A172 (cell line): ENCODE measurements at places on chromosomes 3 and 15. TPM values are rescaled to one million over a fixed set of nuclear protein-coding genes. Genes with fewer than 3 reads are reported as not detected.

DNA sequence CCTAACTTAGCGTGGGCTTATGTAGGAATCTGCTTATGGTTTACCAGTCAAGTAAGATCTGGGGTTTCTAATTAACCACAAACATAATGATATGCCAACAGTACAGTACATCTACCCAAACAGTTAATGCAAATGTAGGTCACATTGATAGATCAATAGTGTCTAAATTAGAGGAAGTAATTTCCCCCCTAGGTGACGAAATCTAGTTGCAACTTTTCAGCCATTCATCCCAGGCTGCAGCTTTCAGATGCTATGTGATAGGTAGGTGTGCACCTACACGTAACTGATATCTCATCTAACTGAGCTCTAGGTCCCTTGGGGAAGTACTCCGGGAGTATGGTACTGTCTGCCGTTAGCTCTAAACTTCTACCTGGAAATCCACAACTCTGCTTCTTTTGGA lies 57.2 kb downstream of the CRTC3 start:
- DNase-seq = no peak

DNA sequence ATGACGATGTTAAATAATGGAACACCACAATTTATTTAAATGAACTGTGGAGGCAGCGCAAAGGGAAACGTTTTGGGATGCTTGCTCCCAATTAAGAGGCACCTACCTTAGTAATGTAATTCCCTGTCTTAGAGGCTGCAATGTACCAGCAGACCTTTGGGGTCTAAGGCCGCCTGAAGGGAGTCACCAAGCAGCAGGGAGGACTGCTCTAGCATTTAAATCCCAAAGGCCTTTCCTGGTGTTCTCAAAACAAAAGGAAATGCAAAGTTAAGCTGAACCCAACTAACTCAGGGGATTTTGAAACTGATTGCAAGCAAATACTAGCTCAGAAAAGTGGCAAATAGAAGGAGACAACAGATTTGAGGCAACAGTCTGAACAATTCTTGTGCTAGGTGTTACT lies 510.8 kb downstream of the GABRG3 start:
- DNase-seq = no peak

DNA sequence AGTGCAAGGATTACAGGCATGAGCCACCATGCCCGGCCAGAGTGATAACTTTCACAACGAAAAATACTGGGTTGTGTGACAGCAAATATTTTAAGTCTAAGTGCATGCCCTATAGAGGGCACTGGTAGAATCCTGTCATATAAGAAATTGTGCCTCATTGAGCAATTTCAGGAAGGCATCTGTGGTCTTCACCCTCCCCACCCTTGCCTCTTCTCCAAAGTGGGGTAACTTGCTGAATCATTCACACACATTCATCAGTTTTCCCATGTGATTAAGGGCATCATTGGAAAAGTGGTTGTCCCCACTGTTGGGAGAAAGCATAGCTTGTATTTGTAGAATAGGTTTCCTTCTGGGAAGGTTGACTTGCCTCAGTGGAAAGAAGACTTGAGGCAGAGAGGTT lies 9.2 kb downstream of the MITF start:
- no peak for DNase-seq

The ACTR8 gene
- 20.2 and 24.1 TPM in 2 replicates for total RNA-seq

GRCh38 chr15:67508407-67508806 lies 12.5 kb upstream of the C15orf61 start:
- no peak for DNase-seq

The IGSF11 gene
- not detected in 2 replicates for total RNA-seq

DNA sequence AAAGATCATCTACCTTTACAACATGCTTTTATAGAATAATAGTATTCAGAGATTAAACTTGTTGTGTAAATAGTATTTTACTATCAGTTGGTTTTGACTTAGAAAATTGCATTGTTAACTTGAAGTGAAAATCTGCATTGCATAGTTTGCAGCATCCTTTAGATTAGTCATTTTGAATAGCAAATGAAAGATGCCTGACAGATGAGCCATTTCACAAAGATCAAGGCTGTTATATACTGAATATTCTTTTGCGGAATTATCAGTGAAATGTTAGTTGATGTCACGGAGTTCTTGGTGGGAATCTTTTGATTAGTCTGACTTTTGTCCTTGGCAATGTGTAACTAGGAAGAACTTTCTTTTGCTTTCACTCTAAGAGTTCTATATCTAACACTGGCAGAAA lies 24.5 kb downstream of the RSRC1 start:
- DNase-seq = no peak

- DNase-seq = no peak
Measured at GRCh38 chr3:146831659-146832058, 226.5 kb upstream of the PLSCR5 start.

The PP2D1 gene
- not detected in 2 replicates for total RNA-seq

- DNase-seq = peak; percentile 92
Measured at GRCh38 chr3:129558081-129558771, 15.3 kb downstream of the H1-8 start.

- no peak for DNase-seq
Measured at GRCh38 chr15:38103564-38103963, 149.1 kb upstream of the SPRED1 start.

The PRSS50 gene
- total RNA-seq = not detected in 2 replicates

The PLS1 gene
- total RNA-seq = 6.6 and 7.0 TPM in 2 replicates

- no peak for DNase-seq
Measured at GRCh38 chr3:24067483-24067882, 122.4 kb downstream of the NR1D2 start.

- DNase-seq = no peak
Measured at GRCh38 chr15:38920966-38921365, 356.4 kb upstream of the RASGRP1 start.

DNA sequence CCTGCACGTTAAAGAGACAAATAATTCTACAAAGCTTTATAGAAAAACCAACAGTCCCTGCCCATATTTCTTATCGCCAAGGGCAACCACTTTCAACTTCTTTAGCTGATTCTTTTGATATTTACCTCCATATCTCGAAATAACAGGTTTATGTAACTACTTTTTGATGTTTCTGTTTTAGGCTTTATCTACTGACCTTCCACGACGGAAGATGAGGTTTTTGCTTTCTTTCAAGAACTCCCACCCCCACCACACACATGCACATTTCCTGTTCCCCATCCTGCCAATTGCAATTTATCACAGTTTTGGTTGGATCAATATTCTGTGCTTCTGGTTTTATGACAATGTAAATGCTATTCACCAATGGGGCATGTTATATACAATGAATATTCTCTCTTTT lies 330.4 kb upstream of the ICE2 start:
- DNase-seq = no peak

DNA sequence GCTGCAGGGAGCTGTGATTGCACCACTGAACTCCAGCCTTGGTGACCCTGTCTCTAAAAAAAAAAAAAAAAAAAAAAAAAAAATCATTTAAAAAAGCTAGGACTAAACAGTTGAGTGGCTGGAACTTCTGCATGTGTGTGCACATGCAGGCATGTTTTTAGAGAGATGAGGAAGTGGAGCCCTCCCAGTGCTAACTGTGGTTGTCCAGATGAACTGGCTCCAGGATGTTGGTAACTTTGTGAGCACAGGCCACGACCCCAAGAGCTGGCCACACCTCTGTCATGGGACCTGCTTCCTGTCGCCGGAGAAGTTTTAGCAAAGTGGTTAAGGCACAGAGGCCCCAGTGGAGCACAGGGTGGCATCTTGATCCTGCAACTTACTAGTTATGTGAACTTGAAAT lies 27.0 kb downstream of the CHCHD6 start:
- peak; percentile 5 for DNase-seq

GRCh38 chr15:100256970-100257650 lies 84.7 kb downstream of the ADAMTS17 start:
- DNase-seq = no peak

The TMEM39A gene
- total RNA-seq = 30.4 and 32.6 TPM in 2 replicates

- DNase-seq = peak; percentile 94
Measured at GRCh38 chr15:74209997-74210671, 7.5 kb upstream of the STRA6 start.

- DNase-seq = no peak
Measured at GRCh38 chr3:132504375-132504933, 87.2 kb downstream of the DNAJC13 start.

DNA sequence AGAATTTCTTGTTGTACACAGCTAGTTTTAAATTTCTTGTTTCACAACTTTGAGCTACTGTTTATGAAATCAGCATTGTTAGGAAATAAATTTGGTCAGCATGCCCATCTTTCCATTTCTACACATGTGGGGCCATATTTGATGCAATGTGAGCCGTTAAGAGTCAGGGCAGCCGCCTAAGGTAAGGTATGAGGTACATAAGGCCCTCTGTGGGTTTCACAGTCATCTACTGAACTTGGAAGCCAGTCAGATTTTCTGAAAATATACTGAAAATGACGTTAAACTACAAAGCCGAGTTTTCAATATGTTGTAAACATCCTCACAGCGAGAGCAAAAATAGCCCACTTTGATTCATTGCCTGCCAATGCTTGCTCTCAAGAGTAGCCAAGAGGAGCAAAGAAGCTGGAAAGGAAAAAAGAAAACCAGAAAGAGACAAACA lies 94.7 kb upstream of the PDZRN3 start:
- no peak for DNase-seq

DNA sequence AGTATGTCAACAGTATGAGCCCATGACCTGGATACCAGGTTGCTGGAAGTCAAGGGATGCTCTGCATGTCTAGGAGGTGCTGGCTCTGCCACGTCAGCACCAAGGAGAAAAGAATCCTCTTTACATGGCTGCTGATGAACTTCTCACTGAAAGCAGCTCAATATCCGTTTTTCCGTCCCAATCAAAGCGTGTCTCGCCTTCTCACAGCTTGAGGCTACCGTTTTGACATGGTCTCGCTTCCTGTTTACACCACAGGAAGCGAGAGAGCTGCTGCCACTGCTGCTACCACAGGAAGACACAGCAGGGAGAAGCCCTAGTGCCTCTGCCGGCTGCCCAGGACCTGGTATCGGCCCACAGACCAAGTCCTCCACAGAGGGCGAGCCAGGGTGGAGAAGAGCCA lies 27.3 kb downstream of the STARD5 start:
- DNase-seq = peak; percentile 36

DNA sequence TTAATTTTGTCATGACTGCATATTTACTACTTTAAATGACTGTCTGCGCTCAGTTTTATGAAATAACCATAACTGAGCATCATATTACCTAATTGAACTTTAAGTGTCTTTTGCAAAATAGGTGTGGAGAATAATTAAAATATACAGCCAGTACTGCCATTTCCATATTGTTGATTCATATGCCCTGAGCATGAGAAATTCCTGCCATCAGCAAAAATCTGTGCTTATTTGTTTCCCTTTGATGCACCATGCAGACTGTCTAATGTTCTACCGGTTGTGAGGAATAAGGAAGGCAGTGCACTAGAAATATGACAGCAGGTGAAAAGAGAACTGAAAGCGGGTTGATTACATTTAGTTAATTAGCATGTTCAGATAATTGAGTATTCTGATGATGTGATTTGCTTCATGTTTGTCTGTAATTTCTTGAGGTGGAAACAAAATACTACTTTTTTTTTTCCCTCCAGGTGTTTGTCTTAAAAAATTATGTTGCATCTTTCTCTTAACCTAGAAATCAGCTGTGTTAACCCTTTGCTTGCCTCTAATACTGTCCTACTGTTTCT lies 229.4 kb upstream of the AZI2 start:
- DNase-seq = no peak

DNA sequence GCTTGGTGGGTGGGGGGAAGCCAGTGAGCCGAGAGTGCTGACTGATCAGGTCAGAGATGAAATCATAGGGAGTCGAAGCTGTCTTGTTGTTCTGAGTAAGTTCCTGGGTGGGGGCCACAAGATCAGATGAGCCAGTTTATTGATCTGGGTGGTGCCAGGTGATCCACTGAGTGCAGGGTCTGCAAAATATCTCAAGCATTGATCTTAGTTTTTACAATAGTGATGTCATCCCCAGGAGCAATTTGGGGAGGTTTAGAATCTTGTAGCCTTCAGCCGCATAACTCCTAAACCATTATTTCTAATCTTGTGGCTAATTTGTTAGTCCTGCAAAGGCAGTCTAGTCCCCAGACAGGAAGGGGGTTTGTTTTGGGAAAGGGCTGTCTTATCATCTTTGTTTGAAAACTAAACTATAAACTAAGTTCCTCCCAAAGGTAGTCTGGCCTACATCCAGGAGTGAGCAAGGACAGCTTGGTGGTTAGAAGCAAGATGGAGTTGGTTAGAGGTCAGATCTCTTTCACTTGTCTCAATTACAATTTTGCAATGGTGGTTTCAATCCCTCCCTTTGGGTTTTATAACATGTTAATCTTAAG lies 18.7 kb upstream of the MTMR14 start:
- DNase-seq = no peak

DNA sequence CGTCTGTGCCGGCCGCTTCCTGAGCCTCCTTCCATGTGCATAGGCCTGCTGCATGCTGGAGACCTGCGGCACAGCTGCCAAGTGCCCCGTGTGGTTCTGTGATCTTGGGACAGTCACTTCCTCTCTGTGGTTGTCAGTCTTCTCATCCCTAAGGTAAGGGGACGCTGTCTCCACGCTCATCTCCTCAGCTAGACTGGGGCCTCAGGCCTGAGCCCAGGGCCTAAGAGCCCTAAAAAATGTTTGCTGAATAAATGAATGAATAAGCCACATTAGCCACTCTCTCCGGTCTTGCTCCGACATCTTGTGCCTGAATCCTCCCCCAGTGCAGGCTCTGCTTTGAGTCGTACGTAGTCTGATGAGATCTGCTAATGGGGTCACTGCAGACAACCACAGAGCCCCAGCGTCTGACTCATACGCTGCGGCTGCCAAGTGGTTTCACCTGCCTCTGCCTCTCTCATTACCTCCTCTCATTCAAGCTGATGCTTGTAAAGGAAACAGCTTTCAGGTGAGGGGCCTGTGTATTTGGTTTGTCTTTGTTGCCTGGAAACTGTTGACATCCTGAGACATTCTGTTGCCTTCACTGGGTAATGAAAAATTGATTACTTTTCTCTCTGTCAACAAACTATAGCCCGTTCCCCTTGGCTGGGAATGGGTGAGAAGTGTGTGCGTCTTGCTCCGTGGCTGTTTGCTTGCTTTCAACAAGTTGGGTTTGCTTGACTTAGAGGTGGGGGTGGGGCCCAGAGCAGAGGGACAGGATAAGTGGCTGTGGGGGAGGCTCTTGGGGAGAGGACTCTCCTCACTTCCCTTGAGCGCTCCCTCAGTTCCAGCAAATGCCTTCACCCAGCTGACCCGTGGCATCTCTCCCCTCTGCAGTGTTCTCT lies 15.9 kb downstream of the RPLP1 start:
- peak; percentile 83 for DNase-seq

The CYP11A1 gene
- 1.2 TPM in 1 of 2 replicates, not detected in the other for total RNA-seq

DNA sequence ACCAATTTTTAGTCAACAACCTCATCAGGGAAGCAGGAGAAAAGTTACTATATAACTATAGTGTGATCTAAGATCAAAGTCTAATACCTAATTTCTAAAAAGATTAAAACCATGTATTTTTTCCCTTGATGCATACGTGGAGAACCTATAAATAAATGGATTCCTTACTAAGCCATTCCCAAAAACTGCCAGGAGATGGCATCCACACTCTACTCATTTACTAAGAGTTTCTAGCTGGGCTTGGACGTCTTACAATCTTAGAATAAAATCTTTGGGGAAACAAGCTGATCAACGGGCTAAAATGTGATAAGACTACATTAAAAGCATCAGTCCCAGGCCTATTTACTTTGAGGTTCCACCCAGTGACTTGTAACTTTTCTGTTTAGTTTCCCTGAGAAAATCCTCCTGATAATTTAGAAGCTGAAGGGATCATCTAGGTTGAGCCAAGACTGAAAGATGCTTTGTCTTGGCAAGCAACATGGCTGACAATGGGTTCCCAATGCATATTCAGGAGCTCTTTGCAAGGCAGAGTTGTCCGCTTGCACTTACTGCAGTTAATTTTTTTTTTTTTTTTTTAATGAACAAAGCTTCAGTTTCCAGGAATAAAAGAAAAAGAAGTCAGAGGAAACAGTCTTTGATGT lies 85.5 kb upstream of the FGF12 start:
- no peak for DNase-seq

The BSN gene
- total RNA-seq = 0.10 and 0.12 TPM in 2 replicates
